ENCODE measurements at places on chromosomes 16 and 17.

GRCh38 chr17:43661699-43662412, at the start of gene MEOX1:
Gene MEOX1, minus strand, starts transcription at chr17:43661922. Its CDS starts 388 bp downstream, at chr17:43661534.
- DNase-seq = no peak

- DNase-seq = no peak
Measured at GRCh38 chr17:80729761-80730160, 185.1 kb downstream of the RPTOR start.

- no peak for DNase-seq
Measured at GRCh38 chr17:17880577-17881196, 43.9 kb upstream of the SREBF1 start.

- no peak for DNase-seq
Measured at GRCh38 chr16:87496447-87496801, 3.6 kb upstream of the ZCCHC14 start.

DNA sequence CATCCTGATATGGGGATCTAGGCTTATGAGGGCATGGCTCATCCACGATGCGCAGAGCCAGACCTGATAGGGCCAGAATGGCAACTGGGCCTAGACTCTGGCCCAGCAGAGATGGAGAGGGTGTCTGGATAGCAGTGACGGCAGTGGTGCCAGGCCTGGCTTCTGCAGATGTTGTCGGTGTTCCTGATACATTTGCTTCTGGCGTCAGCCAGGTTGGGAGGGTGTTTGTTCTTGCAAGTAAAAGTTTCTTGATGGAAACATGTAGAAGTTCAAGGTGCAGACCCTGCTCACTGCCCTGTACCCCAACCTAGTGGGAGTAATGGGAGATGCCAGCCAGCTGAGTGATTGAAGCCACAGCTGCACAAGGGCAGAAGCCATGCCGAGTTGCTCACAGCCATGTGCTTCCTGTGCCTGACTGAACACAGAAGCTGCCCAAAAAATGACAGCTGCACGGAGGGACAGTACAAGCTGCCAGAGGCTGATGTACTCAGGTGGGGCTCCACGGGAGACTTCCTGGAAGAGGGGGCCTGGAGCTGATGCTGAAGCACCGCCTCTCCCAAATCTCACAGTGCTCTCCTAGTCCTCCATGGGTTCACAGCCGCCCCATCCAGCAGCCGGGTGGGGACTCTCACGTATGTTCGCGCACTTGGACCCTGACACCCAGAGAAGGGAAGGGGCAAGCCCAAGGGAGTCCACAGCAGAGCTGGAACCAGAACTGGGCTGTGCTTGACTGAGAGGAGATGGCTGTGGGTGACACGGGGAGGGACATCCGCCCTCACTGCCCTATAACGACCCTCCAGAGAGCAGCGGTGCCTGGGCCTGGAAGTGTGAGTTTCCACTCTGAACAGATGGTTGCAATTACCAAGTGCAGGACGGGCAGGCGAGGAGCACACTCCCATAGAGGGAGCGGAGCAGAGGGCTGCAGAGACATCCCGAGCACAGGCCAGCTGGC, 78.7 kb downstream of the N4BP1 start:
- no peak for DNase-seq

DNA sequence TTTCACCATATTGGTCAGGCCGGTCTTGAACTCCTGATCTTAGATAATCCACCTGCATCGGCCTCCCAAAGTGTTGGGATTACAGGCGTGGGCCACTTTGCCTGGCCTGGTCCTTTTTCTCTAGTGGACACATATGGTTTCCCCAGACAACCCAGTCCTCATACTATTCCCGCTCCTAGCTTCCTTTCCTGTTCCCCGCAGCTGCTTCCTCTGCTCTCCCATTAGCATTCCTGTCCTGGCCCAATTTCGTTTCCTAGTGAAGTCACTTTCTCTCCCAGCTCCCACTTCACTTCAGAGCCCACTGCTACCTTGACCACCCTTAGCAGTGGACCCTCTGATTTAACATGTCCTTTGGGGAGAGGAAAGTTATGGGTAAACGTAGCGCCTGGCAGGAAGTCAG, 11.3 kb downstream of the KATNIP start:
- no peak for DNase-seq

DNA sequence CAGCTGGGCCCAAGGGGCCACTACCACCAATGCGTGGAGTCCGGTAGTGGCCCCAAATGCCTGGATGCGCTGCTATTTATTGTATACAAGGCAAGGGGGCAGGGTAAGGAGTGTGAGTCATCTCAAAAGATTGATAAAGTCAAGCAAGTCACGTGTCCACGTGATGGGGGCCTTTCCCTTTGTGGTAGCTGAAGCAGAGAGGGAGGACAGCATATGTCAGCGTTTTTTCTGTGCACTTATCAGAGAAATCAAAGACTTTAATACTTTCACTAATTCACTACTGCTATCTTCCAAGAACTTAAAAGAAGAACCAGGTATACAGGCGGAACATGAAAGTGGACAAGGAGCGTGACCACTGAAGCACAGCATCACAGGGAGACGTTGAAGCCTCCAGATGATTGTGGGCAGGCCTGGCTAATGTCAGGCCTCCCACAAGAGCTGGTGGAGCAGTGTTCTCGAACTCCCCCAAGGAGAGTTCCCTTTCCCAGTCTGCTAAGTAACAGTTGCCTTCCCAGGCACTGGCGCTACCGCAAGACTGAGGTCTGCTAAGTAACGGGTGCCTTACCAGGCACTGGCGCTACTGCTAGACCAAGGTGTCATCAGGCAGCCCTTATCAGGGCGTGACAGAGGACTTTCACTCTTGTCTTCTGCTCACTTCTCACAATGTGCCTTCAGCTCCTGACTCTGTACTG, 10.8 kb upstream of the ASB16 start:
- DNase-seq = no peak

- DNase-seq = no peak
Measured at GRCh38 chr17:32494621-32495358, 8.0 kb downstream of the CDK5R1 start.

DNA sequence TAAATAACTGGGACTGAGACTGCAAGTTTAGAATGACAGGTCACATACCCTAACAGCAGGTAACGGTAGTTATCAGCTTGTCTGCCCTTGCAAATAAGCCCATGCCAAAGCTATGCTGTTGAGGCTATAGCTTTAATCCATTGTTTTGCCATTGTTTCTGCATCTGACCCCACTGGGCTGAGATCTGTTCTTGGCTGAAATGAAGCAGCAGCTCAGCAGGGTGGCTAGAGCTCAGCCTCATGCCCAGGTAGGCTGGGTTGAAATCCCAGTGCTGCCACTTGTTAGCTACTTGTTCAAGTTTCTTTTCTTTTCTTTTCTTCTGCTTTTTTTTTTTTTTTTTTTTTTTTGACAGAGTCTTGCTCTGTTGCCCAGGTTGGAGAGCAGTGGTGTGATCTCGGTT, 40.1 kb downstream of the NKD1 start:
- no peak for DNase-seq

DNA sequence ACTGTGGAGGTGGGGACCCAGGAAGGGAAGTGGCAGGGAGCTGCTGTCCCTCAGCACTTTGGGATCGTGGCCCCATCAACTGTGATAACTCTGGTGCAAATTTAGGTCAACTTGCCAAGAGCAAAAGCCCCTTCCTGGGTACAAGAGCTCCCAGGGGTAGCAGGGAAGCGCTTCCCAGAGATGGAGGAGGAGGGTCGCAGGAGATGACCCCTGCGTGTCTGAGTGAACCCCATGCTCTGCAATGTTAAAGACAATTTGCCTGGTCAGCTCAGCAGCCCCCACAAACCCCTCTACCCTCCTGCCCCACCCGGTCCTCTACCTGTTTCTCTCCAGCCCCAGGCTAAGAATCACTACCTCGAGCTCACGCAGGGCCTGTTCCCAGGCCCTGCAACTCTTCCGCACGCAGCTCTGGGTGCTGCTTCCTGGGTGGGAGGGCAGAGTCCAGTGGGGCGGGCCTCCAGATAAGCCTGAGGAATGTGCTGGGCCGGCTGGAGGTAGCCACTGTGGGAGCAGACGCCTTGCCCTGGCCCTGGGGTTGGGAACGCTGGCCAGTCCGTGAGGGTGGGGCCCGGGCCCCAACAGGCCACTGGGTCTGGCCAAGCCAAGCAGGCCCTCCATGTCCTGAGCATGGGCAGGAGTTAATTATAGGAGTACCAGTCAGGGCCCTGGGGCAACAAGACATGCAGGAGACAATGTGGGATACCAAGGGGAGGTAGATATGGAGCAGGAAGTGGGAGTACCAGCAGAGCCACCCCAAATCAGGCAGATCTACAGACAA, 6.1 kb downstream of the DOK4 start:
- DNase-seq = peak; percentile 89

DNA sequence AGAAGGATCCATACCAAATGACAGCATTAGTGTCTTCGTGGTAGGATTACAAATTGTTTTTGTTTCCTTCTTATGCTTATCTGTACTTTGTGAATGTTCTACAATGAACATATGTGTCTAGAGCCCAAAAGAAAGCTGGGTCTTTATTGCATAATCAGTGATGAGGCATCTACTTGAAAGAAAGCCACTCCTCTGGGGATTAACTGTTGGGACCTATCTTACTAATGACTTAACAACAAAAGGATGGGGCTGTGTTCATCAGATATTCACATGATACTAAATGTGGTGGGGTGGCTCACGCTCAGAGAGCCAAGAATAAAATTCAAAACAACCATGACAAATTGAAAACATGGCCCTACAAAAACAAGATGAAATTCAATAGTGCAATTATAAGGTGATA, 160.2 kb downstream of the RGS9 start:
- no peak for DNase-seq

- DNase-seq = no peak
Measured at GRCh38 chr16:65099607-65100006, 22.3 kb downstream of the CDH11 start.

DNA sequence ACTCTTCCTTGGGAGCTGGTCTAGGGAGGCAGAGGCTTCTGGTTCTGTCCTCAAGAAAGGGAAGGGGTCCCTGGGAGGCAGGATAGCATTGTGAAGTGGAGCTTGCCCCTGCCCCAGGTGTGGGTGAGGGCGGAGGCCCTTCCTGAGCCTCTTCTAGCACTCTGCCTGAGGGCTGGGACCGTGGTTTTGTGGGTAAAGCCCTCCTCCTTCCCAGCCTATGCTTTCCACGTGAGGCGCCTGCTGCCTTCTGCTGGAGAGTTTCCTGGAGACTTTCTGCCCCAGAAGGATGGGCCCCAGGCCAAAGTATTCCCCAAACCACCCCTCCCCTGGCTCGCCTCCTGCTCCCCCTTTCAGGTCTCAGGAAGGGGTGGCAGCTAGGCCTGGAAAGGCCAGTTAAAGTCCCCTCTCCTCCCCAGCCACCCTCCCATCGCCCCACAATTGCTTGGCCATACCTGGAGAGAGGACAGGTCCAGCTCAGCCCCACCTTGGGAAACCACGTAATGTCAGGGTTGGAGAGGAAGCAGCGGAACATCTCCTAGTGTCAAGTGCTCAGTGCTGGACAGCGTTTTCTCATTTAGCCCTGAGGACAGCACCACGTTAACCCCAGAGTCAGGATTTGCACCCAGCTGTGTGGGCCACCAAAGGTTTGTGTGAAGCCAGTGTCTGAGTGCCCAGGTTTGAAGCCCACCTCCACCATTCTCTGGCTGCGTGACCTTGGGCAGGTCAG, 5.6 kb downstream of the SBK1 start:
- no peak for DNase-seq

DNA sequence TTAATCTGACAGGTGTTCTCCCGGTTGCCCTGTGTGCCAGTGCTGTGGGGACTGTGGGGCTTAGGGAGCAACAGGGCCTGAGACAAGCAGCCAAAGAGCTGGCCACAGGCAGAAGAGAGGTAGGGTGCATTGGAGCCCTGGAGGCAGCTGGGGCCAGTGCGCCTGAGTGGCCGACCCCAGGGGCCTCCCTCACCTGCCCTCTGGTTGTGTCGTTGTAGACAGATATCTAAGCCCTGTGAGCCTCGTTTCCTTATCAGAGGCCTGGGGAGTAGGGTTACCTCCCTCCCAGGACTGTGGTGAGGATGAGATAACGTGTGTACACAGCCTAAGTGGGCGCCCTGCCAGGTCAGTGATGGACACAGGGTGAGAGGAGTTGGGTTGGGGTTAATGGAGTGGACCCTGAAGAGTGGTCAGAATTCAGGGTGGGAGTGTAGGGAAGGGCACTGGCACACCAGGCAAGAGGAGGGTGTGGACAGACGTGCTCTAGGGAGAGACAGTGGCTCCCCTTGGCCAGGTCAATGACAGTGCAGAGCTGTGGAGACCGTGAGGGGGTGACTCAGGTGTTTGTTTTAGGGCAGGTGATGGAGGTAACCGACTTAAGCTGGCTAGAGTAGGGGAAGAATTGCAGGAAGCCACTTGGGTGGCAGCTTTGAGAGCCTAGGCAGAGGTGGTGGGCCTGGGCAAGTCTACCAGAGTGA, 3.4 kb downstream of the NARF start:
- peak; percentile 86 for DNase-seq

GRCh38 chr16:84617041-84617790, 662 bp downstream of the COTL1 start:
- no peak for DNase-seq

DNA sequence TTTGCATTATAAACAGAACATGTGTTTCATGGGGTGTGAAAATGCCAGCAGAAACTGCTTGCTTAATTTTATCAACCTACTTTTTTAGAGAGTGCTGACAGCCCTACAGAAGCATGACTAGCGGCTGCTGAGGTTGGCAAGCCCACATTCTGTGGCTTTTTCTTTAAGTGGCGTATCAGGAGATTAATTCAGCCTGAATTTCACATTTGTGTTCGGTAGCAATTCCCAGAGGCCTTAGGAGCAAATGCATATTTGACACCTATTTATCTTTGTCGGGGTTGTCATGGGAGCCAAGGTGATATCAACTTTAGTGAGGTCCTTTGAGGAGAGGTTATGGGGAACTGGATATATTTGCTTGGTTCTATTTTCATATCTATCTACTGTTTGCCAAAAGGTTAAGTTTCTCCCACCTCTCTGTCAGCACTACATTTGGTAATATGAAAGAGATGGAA, 140.9 kb downstream of the KCNJ2 start:
- no peak for DNase-seq

DNA sequence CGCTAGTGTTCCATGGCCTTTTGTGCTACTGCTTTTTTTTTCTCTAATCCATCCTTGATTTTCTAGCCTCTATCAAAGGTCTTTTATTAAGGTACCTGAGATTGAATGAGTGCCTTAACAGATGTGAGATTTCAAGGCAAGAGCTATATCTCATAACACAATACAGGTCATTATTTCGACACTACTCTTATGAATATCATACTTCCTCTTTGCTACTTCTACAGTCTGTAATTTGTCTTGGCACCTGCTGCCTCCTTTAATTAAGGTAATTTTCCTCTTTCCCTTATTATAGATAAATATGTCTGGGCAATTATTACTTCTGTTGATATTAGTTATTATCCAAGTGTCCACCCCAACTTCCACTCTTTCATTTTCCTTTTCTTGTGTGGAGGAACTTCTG, 5.3 kb downstream of the KRT28 start:
- DNase-seq = no peak
